ENCODE measurements at places on chromosomes 11 and 22. TPM values are rescaled to one million over a fixed set of nuclear protein-coding genes. Genes with fewer than 3 reads are reported as not detected.

DNA sequence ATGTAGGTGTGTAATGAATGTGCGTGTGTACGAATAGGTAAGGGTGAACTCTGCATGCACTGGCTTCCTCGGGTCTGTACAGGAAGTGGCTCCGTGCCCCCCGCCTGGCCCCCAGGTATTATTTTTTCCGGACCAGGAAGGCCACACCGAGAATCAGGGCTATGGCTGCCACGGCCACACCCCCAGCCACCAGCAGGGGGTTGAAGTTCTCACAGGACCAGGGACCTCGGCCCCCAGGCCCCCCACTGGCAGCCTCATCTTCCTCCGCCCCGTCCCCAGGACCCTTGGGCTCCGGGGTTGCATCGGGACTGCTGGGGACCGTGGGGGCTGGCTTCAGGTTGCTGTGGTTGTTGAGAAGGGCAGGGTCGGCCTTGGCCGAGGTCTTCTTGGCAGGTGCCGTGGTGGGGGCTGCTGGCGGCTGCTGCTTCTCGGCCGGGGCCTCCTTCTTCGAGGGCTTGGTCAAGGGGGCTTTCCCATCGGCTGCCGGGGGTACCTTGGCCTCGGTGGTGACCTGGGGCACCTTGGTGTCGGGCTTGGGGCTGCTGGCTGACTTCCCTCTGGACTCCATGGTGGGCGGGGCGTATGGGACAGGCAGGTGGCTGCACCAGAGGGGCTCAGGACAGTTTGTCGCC is 1.8 kb downstream of the CEND1 start:
- no peak for DNase-seq
- peaks cover 6% of the 10 kb centered on the region for H3K36me3 ChIP-seq
- H3K4me3 ChIP-seq: no peak overlapping the region
- H3K27ac ChIP-seq: no peak overlapping the region

DNA sequence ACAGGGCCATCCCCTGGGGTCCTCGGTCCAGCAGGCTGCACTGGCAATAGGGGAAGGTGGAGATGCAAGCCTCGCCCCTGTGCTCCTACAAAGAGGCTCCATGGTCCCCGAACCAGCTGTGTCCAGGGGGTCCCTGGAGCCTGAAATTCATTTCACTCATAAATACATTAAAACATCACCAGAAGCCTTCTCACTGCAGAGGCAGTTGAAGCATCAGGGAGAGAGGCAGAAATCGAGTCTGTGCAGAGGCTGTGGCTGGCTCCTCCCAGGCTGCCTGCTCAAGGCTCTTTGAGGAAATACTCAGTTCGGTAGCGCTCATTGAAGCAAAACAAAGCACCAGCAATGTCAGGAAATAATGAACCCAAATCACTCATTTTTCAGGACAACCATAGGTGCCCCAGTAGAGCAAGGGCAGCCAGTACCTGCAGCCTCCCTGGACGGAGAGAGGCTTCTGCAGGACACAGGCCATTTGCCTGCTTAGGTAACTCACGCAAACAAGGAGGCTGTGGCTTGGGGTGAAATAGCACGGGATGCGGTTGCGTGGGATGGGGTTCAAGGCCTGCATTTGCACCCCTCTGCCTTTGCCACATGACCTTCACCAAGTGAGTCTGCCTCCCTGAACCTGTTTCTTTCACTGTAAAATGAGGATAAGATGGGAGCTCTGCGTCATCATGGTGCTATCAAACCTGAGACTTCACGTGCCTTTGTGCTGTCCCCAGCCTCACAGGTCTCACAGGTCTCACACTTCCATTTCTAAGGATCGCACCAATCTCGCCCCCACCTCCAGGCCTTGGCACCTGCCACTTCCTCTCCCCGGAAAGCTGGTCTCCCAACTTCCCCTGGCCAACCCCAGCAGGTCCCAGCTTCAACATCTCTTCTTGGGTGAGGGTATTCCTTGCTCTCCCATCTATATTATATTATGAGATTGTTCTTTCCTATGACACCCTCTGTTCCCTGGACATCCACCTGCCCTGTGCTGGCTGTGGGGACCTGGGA is 84.3 kb upstream of the SHISAL1 start:
- no peaks in the 10 kb centered on the region for H3K4me1 ChIP-seq
- H3K36me3 ChIP-seq: no peaks in the 10 kb centered on the region
- no peak overlapping the region for H3K27ac ChIP-seq
- no peak overlapping the region for H3K4me3 ChIP-seq
- peaks cover 3% of the 10 kb centered on the region for H3K27me3 ChIP-seq
- no peak for DNase-seq

- DNase-seq: no peak
- H3K4me3 ChIP-seq: no peak overlapping the region
- peaks cover 66% of the 10 kb centered on the region for H3K4me1 ChIP-seq
- H3K27me3 ChIP-seq: no peaks in the 10 kb centered on the region
Measured at GRCh38 chr11:14417186-14417585, 58.2 kb upstream of the RRAS2 start.

GRCh38 chr22:32509045-32509444 is 34.4 kb downstream of the FBXO7 start:
- no peak overlapping the region for H3K4me3 ChIP-seq
- H3K36me3 ChIP-seq: no peaks in the 10 kb centered on the region
- H3K27ac ChIP-seq: no peak overlapping the region
- no peaks in the 10 kb centered on the region for H3K4me1 ChIP-seq

- H3K4me3 ChIP-seq: no peak overlapping the region
- H3K4me1 ChIP-seq: no peaks in the 10 kb centered on the region
- no peaks in the 10 kb centered on the region for H3K36me3 ChIP-seq
- peaks cover 18% of the 10 kb centered on the region for H3K27me3 ChIP-seq
- no peak overlapping the region for H3K27ac ChIP-seq
Measured at GRCh38 chr11:114269498-114269897, 26.7 kb upstream of the NNMT start.

DNA sequence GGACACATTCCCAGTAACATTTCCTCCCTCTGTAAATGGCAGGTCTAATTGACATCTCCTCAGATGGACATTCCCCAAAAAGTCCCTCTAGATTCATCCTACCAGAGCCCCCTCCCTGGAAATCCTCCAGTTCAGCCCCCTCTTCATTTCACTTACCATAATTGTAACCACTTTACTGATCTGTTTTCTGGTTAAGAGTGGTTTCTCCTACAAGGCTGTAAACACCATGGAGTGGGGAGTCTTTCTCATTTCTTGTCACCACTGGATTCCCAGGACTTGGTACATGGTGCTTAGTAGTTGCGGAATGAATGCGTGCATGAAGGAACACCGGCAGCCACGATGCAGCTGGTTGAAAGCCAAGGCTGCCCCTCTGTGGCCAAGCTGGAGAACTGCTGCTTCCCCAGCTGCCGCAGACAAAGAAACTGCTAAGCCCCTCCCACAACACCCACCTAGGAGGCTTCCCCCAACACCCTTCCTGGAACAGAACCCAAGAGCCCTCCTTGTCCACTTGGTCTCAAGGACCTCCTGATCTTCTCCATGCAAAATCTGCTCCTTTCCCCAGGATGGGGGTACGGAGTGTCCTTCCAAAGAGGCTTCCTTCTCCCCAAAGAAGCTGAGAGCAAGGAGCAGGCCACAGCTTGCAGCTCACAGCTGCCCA is 18.6 kb upstream of the SCARF2 start:
- H3K4me1 ChIP-seq: peaks cover 14% of the 10 kb centered on the region
- peak overlapping the region; percentile 40 for H3K27ac ChIP-seq
- peaks cover 3% of the 10 kb centered on the region for H3K27me3 ChIP-seq
- DNase-seq: peak; percentile 66
- no peak overlapping the region for H3K4me3 ChIP-seq

- DNase-seq: no peak
- H3K4me1 ChIP-seq: peaks cover 18% of the 10 kb centered on the region
- H3K4me3 ChIP-seq: no peak overlapping the region
- H3K36me3 ChIP-seq: no peaks in the 10 kb centered on the region
Measured at GRCh38 chr11:43947815-43948214, 5.4 kb downstream of the C11orf96 start.

DNA sequence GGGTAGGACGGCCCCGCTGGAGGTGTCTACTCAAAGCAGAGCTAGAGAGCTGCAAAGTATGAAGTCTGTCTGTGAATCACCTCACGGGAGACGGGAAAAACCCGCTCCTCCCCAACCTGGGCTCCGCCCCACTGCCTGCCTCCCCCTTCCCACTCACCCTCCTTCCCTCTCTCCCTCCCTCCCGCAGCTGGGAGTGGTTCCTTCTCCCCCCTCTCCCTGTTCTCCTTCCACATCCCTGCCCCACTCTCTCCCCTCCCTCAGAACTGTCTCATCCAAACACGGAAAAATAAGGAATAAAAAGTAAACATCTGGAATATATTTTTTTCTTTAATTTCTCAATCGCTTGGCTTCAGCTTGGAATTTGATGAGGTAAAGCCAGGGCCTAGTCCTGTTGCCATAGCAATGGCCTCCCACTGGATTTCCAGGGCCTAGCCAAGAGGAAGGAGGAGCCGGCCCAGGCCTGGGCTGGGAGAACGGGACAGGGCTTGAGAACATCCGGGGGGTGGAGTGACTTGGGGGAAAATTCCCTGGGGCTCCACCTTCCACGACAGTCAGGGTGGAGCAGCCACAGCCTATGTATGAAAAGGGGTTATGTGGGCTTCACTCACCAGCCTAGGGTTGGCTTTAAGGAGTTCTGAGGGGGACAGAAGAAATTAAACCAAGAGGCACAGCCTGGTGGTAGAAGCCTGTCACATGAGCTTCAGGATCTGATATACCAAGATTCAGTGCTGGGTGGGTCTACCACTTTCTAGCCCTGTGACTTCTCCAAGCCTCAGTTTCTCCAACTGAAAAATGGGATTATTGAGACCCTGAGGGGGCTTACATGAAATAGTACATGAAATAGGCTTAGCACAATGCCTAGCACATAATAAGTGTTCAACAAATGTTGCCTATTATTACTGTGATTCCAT is 2.2 kb downstream of the TNKS1BP1 start:
- peaks cover 29% of the 10 kb centered on the region for H3K36me3 ChIP-seq
- peak overlapping the region; percentile 85 for H3K4me3 ChIP-seq
- DNase-seq: no peak
- peaks cover 50% of the 10 kb centered on the region for H3K4me1 ChIP-seq
- no peak overlapping the region for H3K27ac ChIP-seq

DNA sequence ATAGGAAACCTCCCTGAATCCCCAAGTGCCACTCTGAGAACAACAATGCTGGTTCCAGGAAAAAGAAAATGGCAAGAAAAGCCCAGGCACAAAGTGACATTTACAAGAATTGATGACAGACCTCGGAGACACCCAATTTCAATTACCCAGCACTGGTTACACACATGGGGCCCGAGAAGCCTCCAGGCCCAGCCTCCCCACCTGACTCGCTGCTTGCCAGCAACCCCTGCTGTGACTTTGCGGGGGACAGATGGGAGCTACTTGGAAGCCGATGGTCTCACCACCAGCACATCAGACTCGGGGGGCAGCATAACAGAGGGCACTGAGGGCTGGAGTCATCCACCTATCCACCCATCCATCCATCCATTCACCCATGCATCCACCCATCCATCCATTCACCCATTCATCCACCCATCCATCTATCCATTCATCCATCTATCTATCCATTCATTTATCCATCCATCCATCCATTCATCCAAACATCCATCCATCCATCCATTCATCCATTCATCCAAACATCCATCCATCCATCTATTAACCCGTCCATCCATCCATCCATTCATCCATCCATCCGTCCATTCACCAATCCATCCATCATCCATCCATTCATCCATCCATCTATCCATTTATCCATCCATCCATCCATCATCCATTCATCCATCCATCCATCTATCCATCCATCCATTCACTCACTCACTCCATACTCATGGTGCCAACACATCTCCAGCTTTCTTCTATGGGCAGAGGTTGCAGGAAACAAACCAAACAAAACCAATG is 567.6 kb downstream of the BRD1 start:
- H3K27ac ChIP-seq: no peak overlapping the region
- H3K4me1 ChIP-seq: no peaks in the 10 kb centered on the region
- DNase-seq: no peak
- H3K36me3 ChIP-seq: no peaks in the 10 kb centered on the region

- peaks cover 16% of the 10 kb centered on the region for H3K4me1 ChIP-seq
- H3K27ac ChIP-seq: no peak overlapping the region
- DNase-seq: no peak
- H3K4me3 ChIP-seq: no peak overlapping the region
Measured at GRCh38 chr11:43916621-43917020, 25.8 kb upstream of the C11orf96 start.

- DNase-seq: no peak
- no peaks in the 10 kb centered on the region for H3K27me3 ChIP-seq
- H3K36me3 ChIP-seq: peaks cover 14% of the 10 kb centered on the region
- no peak overlapping the region for H3K4me3 ChIP-seq
- H3K27ac ChIP-seq: no peak overlapping the region
- no peaks in the 10 kb centered on the region for H3K4me1 ChIP-seq
Measured at GRCh38 chr11:68934666-68935065, 31.0 kb downstream of the IGHMBP2 start.

- H3K27me3 ChIP-seq: peaks cover under 1% of the 10 kb centered on the region
- peaks cover 55% of the 10 kb centered on the region for H3K4me1 ChIP-seq
- peak overlapping the region; percentile 41 for H3K4me3 ChIP-seq
- peak overlapping the region; percentile 89 for H3K27ac ChIP-seq
Measured at GRCh38 chr11:69339041-69339733, 45.2 kb downstream of the MYEOV start.

- DNase-seq: no peak
- peaks cover 6% of the 10 kb centered on the region for H3K36me3 ChIP-seq
- H3K27ac ChIP-seq: no peak overlapping the region
- no peaks in the 10 kb centered on the region for H3K27me3 ChIP-seq
- H3K4me1 ChIP-seq: peaks cover 76% of the 10 kb centered on the region
- H3K4me3 ChIP-seq: no peak overlapping the region
Measured at GRCh38 chr11:116984589-116984988, 113.6 kb downstream of the SIK3 start.

- H3K36me3 ChIP-seq: no peaks in the 10 kb centered on the region
- H3K27ac ChIP-seq: no peak overlapping the region
- no peaks in the 10 kb centered on the region for H3K4me1 ChIP-seq
- peaks cover 4% of the 10 kb centered on the region for H3K27me3 ChIP-seq
- no peak overlapping the region for H3K4me3 ChIP-seq
Measured at GRCh38 chr22:20645954-20646353, 128.0 kb upstream of the SERPIND1 start.

GRCh38 chr11:23976841-23977271 is 520.0 kb upstream of the LUZP2 start:
- no peak overlapping the region for H3K27ac ChIP-seq
- no peaks in the 10 kb centered on the region for H3K36me3 ChIP-seq
- no peak for DNase-seq
- H3K4me3 ChIP-seq: no peak overlapping the region
- H3K4me1 ChIP-seq: no peaks in the 10 kb centered on the region

Gene NTM
- total RNA-seq: not detected

Gene UBQLN3
- total RNA-seq: not detected

Gene PARVA
- total RNA-seq: not detected

Measured in activated T-helper 1 cell treated with anti-CD3 and anti-CD28 coated beads, Interleukin-12 subunit alpha, Interleukin-12 subunit beta, Interleukin-2, Interleukin-4 antibody, amounts not matched to agents 30 ng/mL and 10 ng/mL and 1 ng/mL, durations not matched to agents 14 hours and 24 hours and 36 hours (primary cell).